Stimulated activated CD4-positive, alpha-beta T cell treated with anti-CD3 and anti-CD28 coated beads, Interleukin-12 subunit alpha, Interleukin-12 subunit beta, amount 100 ng/mL, for 4 hours (primary cell): ENCODE measurements at places on chromosomes 3 and 15.

GRCh38 chr3:20066850-20067617 is 26.8 kb downstream of the KAT2B start:
- DNase-seq, result no peak

DNA sequence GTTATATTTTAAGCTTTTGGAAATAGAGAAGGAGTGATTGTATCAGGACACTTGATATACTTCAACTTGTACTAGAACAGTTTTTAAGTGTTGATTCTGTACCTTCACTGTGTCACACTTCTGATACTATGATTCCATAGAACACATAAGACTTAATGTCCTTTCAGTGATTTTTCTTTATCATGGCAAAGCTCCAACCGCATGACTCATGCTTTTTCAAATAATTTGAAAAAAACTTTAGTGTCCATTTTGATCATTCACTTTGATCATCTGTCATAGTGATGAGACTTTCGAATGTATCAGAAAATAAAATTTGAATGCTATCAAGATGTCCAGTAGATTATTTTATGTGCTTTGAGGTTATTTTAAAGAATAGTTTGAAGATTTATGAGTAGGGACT is 32.0 kb downstream of the AP4E1 start:
- DNase-seq, result no peak

DNA sequence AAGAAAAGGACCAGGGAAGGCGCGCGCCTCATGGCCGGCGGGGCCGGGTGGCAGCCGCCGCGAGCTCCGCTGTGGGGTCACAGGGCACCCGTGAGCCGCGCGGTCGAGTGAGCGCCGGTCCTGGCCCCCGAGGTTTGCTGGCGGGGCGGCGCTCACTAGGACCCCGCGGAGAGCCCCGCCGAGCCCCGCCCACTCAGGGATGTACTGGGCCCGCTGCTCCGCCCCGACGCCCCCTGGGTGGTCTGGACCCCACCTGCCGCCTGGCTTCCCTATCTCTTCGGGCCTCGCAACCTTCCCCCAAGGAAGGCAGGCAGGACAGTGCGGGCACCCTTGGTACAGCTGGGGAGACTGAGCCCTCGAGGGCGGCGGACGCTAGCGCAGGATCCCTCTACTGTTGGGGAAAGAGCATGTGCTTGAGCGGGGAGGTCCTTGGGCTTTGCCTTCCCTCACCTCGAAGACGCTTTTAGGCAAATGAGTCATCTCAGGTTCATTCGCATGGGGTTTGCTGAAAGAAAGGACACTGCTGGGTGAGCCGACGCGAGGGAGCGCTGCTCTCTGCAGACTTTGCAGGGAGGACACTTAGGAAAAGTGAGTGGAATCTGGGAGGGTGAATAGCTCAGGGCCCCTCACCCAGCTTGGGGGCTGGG is at the start of gene CHRNB4:
Gene CHRNB4, minus strand, starts transcription at position 109 of the 647 bp plus-strand sequence. Its CDS starts 77 bp downstream, at position 32.
- no peak for DNase-seq

DNA sequence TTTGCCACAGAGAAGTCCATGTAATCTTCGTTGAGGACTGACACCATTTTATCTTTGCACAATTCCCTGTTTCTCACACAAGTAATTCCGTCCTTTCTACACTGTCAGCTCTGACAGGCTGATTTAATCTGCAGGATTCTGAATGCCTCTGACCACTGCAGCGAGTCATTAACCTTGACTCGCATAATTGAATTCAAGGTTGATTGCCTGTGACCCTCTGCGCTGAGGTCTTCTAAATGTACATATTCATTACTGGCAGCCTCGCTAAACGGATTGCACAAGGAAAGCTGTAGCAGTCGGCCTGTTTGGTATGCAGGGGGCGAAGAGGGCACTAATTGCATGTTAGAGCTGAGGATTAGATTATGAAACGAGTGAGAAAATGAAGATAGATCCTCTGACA is 147.8 kb downstream of the SHOX2 start:
- DNase-seq, result no peak

GRCh38 chr15:81575436-81576123 is 201.6 kb upstream of the TMC3 start:
- no peak for DNase-seq

- DNase-seq, result no peak
Observed at GRCh38 chr3:52248165-52248541, 2.6 kb downstream of the PPM1M start.

DNA sequence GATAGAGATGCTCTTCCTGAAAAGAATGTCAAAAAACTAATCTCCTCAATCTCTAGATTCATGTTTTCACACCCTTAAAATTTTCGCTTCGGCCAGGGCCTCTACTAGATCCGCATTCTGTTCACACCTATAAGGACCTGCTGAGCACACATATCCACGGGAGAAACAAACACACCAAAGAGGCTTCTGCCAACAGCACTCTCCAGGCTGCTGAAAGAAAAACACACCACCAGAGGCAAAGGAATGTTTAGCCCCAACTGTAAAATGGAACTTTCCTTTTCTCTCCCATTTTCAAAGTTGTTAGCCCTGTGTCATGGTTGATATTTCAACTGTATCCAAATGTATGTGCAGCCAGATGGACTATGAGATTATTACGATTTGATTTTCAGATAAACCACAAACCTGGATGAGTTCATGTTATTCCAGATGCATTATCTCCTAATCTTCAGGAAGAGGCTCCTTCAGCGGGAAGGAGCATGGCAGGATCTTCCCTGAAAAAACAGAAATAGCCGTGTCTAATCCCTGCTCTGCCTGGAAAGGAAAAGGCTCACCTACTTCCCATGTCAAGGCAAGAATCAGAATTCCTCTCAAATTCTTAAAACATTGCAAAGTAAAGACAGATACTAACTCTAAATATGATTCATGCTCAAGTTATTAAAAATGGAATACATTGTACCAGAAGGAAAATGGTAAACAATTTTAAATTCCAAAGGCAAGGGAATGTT is 442.7 kb upstream of the NR2F2 start:
- DNase-seq, result no peak
